ENCODE measurements at places on chromosomes 2 and 18. TPM values are rescaled to one million over a fixed set of nuclear protein-coding genes. Genes with fewer than 3 reads are reported as not detected.

Gene PID1
- not detected for total RNA-seq

Gene CYP27A1
- not detected for total RNA-seq

- no peak for DNase-seq
Observed at GRCh38 chr18:69064063-69064462, 266.2 kb downstream of the CCDC102B start.

GRCh38 chr2:166494140-166494624 is at the start of gene SCN7A:
TSS of gene SCN7A (minus strand) at chr2:166494249. CDS start at chr2:166477696, 16,553 bp downstream.
- DNase-seq: no peak

- DNase-seq: peak; percentile 76
Observed at GRCh38 chr2:25825238-25825637, 53.0 kb downstream of the ASXL2 start.

All from activated naive CD4-positive, alpha-beta T cell treated with anti-CD3 and anti-CD28 coated beads for 36 hours (primary cell).